HepG2 (cell line): ENCODE measurements at places on chromosomes 4 and X.

DNA sequence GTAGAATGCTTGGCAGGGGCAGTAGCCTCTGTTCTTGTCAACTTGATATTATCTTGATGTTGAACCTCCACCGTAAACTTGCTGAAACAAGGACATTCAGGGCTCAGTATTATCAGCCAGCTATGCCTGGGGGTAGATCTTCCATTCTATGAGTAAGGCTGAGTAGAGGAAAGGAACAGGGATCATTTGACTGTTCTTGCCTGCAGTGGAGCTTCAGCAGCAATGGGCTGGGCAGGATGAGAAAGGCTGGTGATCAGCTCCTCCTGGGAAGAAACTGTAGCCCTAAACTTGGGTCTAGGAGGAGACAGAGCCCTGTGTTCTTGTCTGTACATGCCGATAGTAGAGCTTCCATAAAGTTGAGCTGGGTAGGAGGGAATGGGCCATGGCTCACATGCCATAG lies 127.2 kb downstream of the CCSER1 start:
- H3K27ac ChIP-seq: no peak overlapping the region
- no peak overlapping the region for H3K4me3 ChIP-seq
- DNase-seq: no peak
- no peaks in the 10 kb centered on the region for H3K4me1 ChIP-seq
- no peaks in the 10 kb centered on the region for H3K36me3 ChIP-seq

- DNase-seq: no peak
- H3K4me3 ChIP-seq: no peak overlapping the region
- H3K36me3 ChIP-seq: peaks cover 62% of the 10 kb centered on the region
- H3K27me3 ChIP-seq: no peaks in the 10 kb centered on the region
- no peak overlapping the region for H3K27ac ChIP-seq
These were observed 20.8 kb downstream of the ENOPH1 start for GRCh38 chr4:82450966-82451755.

DNA sequence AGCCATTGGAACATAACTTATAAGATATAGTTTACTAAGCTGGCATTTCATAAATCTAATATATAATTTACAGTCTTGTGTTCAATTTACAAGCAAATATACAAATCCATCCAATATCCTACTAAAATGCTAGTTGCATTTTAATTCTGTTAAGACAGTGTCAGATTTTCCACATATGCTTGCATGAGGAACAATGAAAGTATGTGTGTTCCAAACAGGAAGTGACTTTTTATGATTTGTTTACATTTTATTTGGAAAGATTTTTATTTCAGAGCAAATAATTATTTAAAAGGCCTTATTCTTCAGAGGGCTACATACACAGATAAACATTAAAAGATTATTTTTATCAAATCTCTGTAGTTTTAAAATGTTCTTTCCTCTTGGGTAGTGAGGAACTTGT lies 130.1 kb downstream of the KLHL34 start:
- no peak for DNase-seq
- no peaks in the 10 kb centered on the region for H3K4me1 ChIP-seq
- no peaks in the 10 kb centered on the region for H3K27me3 ChIP-seq
- H3K36me3 ChIP-seq: no peaks in the 10 kb centered on the region
- no peak overlapping the region for H3K27ac ChIP-seq

- H3K27me3 ChIP-seq: no peaks in the 10 kb centered on the region
- H3K4me1 ChIP-seq: no peaks in the 10 kb centered on the region
- no peak overlapping the region for H3K4me3 ChIP-seq
- DNase-seq: no peak
These were observed 70.4 kb downstream of the RFC1 start for GRCh38 chr4:39295784-39296183.

GRCh38 chr4:170589597-170590191 lies 499.9 kb upstream of the AADAT start:
- H3K4me3 ChIP-seq: no peak overlapping the region
- H3K4me1 ChIP-seq: no peaks in the 10 kb centered on the region
- peak; percentile 36 for DNase-seq

- H3K36me3 ChIP-seq: no peaks in the 10 kb centered on the region
- H3K27ac ChIP-seq: no peak overlapping the region
- DNase-seq: no peak
- peaks cover 8% of the 10 kb centered on the region; the same call in 2 of the 3 replicates for H3K27me3 ChIP-seq
- no peaks in the 10 kb centered on the region for H3K4me1 ChIP-seq
- no peak overlapping the region for H3K4me3 ChIP-seq
These were observed 17.6 kb downstream of the FGFBP1 start for GRCh38 chr4:15920723-15921591.

- H3K27me3 ChIP-seq: no peaks in the 10 kb centered on the region
- H3K4me3 ChIP-seq: no peak overlapping the region
- H3K27ac ChIP-seq: no peak overlapping the region
- DNase-seq: no peak
These were observed 471.8 kb upstream of the FTHL17 start for GRCh38 chrX:31543634-31544033.

GRCh38 chr4:3200423-3201090 lies 48.4 kb upstream of the MSANTD1 start:
- H3K4me1 ChIP-seq: peaks cover 53% of the 10 kb centered on the region
- H3K27ac ChIP-seq: peak overlapping the region; percentile 34
- no peak overlapping the region for H3K4me3 ChIP-seq
- DNase-seq: no peak
- peaks cover 17% of the 10 kb centered on the region for H3K36me3 ChIP-seq

DNA sequence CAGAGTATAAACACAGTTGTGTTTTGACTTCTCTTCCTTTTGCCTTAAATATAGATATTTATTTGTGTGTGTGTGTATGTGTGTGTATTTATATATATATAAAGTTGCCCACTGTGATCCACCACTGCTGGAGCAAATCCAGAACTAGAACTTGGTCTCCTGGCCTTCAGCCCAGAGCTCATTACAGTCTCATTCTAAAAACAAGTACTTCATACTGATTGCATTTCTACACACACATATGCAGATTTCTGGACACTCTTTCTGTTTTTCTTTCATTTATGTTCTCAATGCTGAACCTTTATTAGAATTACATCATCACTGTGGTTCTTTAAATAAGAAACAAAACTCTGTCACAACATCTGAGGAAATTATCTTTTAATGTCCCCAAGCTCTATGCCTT lies 381 bp downstream of the TXK start:
- no peak for DNase-seq
- H3K4me1 ChIP-seq: no peaks in the 10 kb centered on the region
- no peaks in the 10 kb centered on the region for H3K36me3 ChIP-seq
- H3K27me3 ChIP-seq: no peaks in the 10 kb centered on the region

DNA sequence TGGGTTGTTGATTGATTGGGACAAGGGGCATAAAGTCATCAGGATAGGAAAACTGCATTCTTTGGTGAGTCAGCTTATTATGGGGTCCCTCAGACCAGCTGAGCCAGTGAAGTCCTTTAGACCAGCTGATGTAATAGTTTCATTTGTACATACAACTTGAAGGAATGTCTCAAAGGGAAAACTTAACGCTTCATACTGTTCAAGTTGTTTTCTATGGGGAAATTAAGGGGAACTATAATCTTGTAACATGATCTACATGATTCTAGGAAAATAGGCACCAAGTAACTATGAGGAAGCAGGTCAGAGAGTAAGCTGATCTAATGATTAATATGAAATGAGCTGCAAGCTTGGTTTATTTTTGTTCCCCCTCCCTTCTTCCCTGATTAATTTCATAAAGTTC lies 175.1 kb upstream of the GRID2 start:
- no peaks in the 10 kb centered on the region for H3K27me3 ChIP-seq
- H3K4me1 ChIP-seq: no peaks in the 10 kb centered on the region
- no peak overlapping the region for H3K4me3 ChIP-seq
- no peak overlapping the region for H3K27ac ChIP-seq
- DNase-seq: no peak

- DNase-seq: no peak
- H3K27ac ChIP-seq: no peak overlapping the region
- H3K4me3 ChIP-seq: no peak overlapping the region
- H3K36me3 ChIP-seq: no peaks in the 10 kb centered on the region
- no peaks in the 10 kb centered on the region for H3K27me3 ChIP-seq
These were observed 230.3 kb downstream of the UNC5C start for GRCh38 chr4:95318483-95318882.

GRCh38 chrX:68049466-68049865 lies 383.8 kb downstream of the OPHN1 start:
- no peaks in the 10 kb centered on the region for H3K27me3 ChIP-seq
- no peak overlapping the region for H3K4me3 ChIP-seq
- no peaks in the 10 kb centered on the region for H3K4me1 ChIP-seq
- no peak for DNase-seq
- H3K27ac ChIP-seq: no peak overlapping the region

- peaks cover 4% of the 10 kb centered on the region; the same call in 1 of the 2 replicates for H3K4me1 ChIP-seq
- DNase-seq: no peak
- H3K27me3 ChIP-seq: no peaks in the 10 kb centered on the region
- H3K27ac ChIP-seq: no peak overlapping the region
These were observed 2.5 kb downstream of the SPIN2A start for GRCh38 chrX:57134702-57135101.

DNA sequence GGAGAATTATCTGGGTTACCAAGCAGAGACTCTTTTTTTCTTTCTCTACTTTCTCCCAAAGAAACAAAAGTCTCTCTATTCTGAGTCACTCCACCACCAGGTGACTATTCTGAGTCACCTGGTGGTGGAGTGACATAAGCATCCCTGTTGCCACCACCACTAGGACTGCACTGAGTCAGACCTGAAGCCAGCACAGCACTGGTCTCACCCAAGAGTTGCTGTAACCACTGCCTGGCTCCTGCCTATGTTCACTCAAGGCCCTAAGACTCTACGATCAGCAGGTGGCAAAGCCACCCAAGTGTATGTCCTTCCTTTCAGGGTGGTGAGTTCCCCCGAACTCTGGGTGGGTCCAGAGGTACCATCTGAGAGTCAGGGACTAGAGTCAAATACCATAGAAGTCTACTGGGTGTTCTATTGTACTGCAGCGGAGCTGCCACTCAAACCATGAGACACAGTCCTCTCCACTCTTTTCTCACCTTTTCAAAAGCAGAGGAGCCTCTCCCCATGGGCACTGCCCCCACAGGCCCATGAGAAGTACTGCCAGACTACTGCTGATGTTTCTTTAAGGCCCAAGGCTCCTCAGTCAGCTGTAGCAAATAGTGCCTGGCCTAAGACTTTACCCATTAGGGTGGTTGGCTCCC lies 209.6 kb upstream of the IRS4 start:
- no peak for DNase-seq
- no peaks in the 10 kb centered on the region for H3K36me3 ChIP-seq
- H3K27me3 ChIP-seq: no peaks in the 10 kb centered on the region
- no peaks in the 10 kb centered on the region for H3K4me1 ChIP-seq

DNA sequence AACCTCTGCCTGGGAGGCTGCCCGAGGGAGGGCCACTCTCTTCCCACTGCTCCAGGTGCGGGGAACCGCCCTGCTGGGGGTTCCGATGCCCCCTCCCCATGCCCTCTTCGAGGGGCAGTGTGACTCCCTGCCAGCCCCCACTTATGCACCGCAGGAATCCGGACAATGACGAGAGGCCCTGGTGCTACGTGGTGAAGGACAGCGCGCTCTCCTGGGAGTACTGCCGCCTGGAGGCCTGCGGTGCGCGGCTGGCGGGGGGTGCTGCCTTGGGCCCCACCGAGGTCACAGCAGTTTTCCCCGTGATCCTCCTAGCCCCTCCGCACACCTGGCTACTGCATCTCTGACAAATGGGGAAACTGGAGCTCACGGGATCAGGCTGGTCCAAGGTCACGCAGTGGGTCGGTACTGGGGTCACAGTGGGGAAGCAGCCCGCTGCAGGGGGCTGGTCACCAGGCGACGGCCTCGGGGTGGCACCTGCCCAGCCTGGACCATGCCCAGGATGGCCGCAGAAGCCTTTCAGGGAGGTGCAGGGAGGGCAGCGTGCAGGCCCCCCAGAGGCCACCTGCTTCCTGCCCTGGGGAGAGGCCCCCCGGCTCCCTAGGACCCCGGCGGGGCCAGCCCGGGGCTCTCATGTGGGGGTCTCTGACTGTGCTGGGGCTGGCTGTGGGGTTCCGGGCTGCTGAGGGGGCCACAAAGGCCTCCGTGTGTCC lies 3.5 kb downstream of the HGFAC start:
- no peak overlapping the region for H3K4me3 ChIP-seq
- no peaks in the 10 kb centered on the region; the same call in 1 of the 2 replicates for H3K36me3 ChIP-seq
- peaks cover 43% of the 10 kb centered on the region for H3K4me1 ChIP-seq
- no peak for DNase-seq
- no peak overlapping the region for H3K27ac ChIP-seq

DNA sequence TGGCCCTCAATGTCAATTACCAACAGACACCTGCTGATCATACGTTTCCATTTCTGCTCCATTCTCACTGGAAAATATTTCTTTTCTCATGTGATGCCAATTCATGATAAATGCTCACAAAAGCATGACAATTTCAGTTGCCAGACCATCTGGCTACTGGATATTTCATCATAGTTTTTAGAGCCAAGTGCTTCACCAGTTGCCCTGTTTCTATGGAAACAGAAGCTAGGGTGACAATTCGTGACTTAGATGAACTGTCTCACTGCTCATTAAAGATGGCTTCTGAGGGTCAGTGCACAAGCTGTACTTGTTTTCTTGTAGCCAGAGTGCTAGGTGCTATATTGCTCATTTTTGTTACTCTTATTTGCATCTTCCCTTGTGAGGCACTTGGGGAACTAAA lies 184.9 kb downstream of the COMMD8 start:
- no peak overlapping the region for H3K27ac ChIP-seq
- H3K27me3 ChIP-seq: no peaks in the 10 kb centered on the region
- H3K4me1 ChIP-seq: peaks cover 9% of the 10 kb centered on the region; the same call in 1 of the 2 replicates
- H3K36me3 ChIP-seq: no peaks in the 10 kb centered on the region

DNA sequence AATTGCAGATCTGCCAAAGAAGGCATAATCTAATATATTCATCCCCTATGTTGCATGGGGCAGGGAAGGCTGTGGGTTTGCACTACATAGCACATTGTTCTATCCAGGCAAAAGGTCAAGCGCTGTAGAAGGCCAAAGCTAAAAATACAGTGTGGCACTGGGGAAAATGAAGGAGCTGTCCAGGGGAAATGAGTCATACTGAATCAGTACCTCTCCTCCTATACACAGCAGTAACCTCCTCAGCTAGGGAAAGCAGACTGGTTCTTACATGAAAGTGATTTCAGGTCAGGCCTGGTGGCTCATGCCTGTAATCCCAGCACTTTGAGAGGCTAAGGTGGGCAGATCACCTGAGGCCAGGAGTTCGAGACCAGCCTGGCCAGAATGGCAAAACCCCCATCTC lies 31.0 kb upstream of the SLC25A4 start:
- peaks cover 23% of the 10 kb centered on the region for H3K4me1 ChIP-seq
- DNase-seq: peak; percentile 31
- no peaks in the 10 kb centered on the region for H3K36me3 ChIP-seq
- no peak overlapping the region for H3K4me3 ChIP-seq
- no peaks in the 10 kb centered on the region for H3K27me3 ChIP-seq

DNA sequence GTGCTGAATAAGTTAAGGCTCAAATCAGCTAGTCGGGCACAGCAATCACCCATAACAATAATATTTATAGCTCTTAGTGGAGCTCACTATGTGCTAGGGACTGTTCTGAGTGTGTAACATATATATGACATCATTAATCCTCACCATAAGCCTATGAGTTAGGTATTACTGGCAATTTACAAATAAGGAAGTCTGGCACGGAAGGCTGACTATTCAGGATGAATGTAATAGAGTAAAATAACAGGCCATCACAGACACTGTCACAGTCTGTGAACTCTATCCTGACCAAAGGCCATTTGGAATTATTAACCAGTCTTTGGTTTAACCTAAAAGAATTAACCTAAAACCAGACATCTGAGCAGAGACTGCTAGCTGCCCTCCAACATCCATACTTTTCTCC lies 119.3 kb downstream of the C4orf51 start:
- H3K4me1 ChIP-seq: peaks cover 11% of the 10 kb centered on the region
- no peak overlapping the region for H3K27ac ChIP-seq
- no peak overlapping the region for H3K4me3 ChIP-seq
- H3K27me3 ChIP-seq: no peaks in the 10 kb centered on the region
- no peaks in the 10 kb centered on the region for H3K36me3 ChIP-seq
